AG09309 (cell line): ENCODE measurements at places on chromosomes 3 and 15.

- peak; percentile 31 for DNase-seq
Measured at GRCh38 chr15:79339588-79340314, 28.8 kb downstream of the TMED3 start.

DNA sequence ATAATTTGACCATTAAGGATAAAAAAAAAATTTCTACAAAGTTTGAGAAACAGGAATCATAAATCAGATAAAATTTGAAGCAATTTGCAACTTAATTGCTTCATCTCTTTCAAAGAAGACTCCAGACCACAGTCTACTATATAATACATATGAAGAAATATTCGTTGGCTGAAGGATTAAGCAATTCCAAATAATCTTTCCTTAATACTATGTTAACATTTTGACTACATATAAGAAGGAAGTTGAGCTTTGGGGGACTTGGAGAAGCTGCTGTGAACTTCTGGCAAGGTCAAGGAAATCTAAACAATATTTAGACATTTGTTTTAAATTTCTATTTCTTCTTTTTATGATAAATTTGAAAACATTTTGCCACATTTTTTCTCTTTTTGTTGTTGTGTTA, 13.5 kb upstream of the GABRR3 start:
- DNase-seq, result no peak

DNA sequence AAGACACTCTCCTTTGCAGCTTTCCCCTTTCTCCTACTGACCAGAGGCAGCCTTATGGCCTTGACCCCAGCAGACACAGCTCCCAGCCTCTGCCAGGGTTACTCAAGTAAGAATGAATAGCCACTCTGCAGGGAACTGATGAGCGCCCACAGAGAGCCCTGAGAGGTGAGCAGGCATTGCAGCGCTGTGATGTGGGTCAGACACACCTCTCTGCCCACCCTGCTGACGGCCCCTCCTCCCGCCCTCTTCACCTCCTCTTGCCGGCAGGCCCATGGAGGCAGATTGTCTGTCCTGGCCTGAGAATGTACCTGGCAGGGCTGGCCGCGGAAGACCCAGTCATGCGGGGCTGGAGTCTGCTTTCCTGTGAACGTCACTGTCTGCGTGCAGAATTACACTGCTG, 512.6 kb upstream of the PPP2R3A start:
- DNase-seq, result no peak

GRCh38 chr3:12532182-12532581, 13.1 kb downstream of the MKRN2OS start:
- no peak for DNase-seq

GRCh38 chr3:45826321-45826720, 15.6 kb downstream of the LZTFL1 start:
- DNase-seq, result no peak

DNA sequence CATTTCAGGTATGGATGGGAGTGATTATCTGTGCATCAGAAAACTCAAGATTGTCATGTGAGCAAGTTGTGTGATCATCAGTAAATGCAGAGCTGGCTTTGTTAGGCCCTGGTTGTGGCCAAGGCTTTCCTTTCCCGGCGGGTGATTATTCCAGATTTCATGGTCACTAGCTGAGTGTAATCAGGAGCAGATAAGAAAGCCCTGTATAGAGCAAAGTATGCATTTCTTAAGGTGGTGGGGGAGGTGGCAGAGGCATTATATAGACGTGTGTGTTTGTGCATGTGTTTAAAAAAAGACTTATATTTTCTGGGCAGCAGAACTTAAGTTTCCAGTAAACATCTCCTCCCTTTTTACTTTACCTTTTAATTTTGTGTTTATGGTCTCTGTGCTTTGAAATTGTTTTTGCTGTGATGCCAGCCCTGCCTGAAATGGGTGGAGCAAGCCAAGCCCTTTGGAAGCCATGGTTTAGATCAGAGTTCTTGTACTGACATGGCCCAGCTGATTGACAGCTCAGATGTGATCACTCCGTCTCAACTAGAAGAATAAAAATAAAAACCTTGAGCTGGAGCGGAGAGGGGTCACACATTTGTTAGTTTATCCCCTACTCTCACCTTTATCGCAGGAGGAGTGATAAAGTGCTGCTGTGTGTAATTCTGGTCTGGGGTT, 22.2 kb downstream of the SMAD3 start:
- no peak for DNase-seq

DNA sequence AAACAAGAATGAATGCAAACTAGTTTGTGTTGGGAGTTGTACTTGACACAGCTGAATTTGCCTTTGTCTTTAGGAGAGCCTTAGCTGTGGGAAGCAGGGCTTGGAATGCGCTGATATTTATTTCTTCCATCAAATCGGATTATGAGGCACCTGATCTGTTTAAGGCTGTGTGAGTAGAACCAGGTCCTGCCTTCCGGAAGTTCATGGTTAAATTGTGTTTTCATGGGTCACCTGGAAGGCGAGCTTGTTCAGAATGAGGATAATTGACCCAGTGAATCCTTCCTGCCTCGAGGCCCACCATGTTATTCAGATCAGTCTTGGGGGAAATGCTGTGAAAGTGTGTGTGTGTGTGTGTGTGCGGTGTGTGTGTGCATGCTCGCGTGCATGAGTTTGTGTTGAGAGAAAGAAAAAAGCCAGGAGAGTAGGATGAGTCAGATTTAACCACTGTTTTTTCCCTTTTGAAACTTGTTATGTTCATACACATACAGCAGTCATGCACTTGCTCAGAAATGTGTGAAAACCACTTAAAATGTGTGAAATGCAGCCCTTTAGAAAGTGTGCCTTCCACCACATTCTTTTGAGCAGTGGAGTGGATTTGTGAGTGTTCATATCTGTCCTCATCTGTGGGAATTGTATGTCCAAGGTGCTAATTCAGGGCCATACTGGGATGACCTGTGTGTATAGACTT, 36.7 kb downstream of the SMAD3 start:
- no peak for DNase-seq

- no peak for DNase-seq
Measured at GRCh38 chr3:153852355-153852754, 268.8 kb upstream of the ARHGEF26 start.

DNA sequence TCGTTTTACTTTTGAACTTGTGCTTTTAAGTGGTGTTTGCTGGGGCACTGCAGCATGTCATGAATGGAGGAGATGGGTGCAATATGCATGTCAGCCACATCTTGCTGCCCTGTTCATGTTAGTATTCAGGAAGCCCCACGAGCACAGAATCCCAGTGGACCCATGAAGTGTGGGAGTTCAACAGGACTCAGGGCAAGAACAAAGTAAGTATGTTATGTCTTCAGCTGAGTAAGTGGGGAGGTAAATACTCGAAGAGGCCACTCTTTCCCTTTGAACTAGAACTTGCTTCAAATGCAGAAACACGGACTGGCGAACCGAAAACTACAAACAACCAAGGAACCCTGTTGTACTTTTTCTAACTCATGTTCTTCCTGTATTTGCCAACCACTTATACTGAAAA, 23.4 kb downstream of the SOX14 start:
- no peak for DNase-seq
